ENCODE measurements at places on chromosomes 3 and 15. TPM values are rescaled to one million over a fixed set of nuclear protein-coding genes. Genes with fewer than 3 reads are reported as not detected.

CGNL1 gene
- 0.65 TPM for total RNA-seq

KCNAB1 gene
- total RNA-seq: not detected

MESP2 gene
- total RNA-seq: 0.32 TPM

MSL2 gene
- 21.7 TPM for total RNA-seq

ADCY5 gene
- 1.3 TPM for total RNA-seq

LMAN1L gene
- not detected for total RNA-seq

TRPM7 gene
- total RNA-seq: 74.9 TPM

SV2B gene
- total RNA-seq: not detected

LINGO1 gene
- total RNA-seq: not detected

MCTP2 gene
- total RNA-seq: 29.9 TPM

GHRL gene
- 0.36 TPM for total RNA-seq

GPR27 gene
- 0.12 TPM for total RNA-seq

RAB43 gene
- total RNA-seq: 23.9 TPM

C2CD4A gene
- not detected for total RNA-seq

SLC6A20 gene
- not detected for total RNA-seq

GOLGA8H gene
- 0.65 TPM for total RNA-seq

CHRNA3 gene
- total RNA-seq: not detected

TTLL3 gene
- 45.4 TPM for total RNA-seq

CHCHD6 gene
- total RNA-seq: 11.2 TPM

IQCH gene
- total RNA-seq: 4.5 TPM

ITGB5 gene
- 435 TPM for total RNA-seq

PCOLCE2 gene
- 1.3 TPM for total RNA-seq
